ENCODE measurements at places on chromosomes 3 and 15. TPM values are rescaled to one million over a fixed set of nuclear protein-coding genes. Genes with fewer than 3 reads are reported as not detected.

Gene GPR15
- total RNA-seq = not detected

Gene C3orf49
- not detected for total RNA-seq

Gene IMPG2
- total RNA-seq = 0.05 TPM

Gene IVD
- 33.1 TPM for total RNA-seq

Gene ZNF445
- total RNA-seq = 4.8 TPM

Gene GOLGA6L10
- total RNA-seq = 1.6 TPM

Gene ACAD11
- total RNA-seq = 16.3 TPM

Gene A4GNT
- not detected for total RNA-seq

Gene DZIP1L
- total RNA-seq = 18.1 TPM

Gene MYZAP
- 2.6 TPM for total RNA-seq

Gene ZKSCAN7
- not detected for total RNA-seq

Gene SRP14
- 499 TPM for total RNA-seq

Gene NANOGP8
- total RNA-seq = 0.64 TPM

Gene SCN5A
- 0.03 TPM for total RNA-seq

Gene ACKR4
- total RNA-seq = 0.13 TPM

Gene MCF2L2
- total RNA-seq = 0.38 TPM

Gene SAMMSON
- 3.6 TPM for total RNA-seq

Gene SLC28A1
- total RNA-seq = not detected

Gene ALPK3
- 0.42 TPM for total RNA-seq

Gene GNAI2
- 151 TPM for total RNA-seq

Gene CRABP1
- not detected for total RNA-seq

Gene ABI3BP
- total RNA-seq = 2.6 TPM

Gene THPO
- not detected for total RNA-seq

Gene RLBP1
- 3.7 TPM for total RNA-seq

Gene ELP6
- 79.6 TPM for total RNA-seq

Gene PCLAF
- 59.8 TPM for total RNA-seq

Gene BTLA
- not detected for total RNA-seq

Gene TWF2
- 180 TPM for total RNA-seq

Gene SLC9C1
- total RNA-seq = 0.04 TPM

Gene FAH
- 33.3 TPM for total RNA-seq

Gene NR2E3
- total RNA-seq = 0.19 TPM

Gene CBLB
- total RNA-seq = 12.9 TPM

Gene PLCH1
- 0.29 TPM for total RNA-seq

Gene ZNF385D
- 1.9 TPM for total RNA-seq

Gene CCR4
- not detected for total RNA-seq

Gene PPARG
- 63.7 TPM for total RNA-seq

Gene GOLGA6B
- not detected for total RNA-seq

Gene IQGAP1
- total RNA-seq = 192 TPM

Gene KNG1
- not detected for total RNA-seq

Gene IL12A
- 14.2 TPM for total RNA-seq

Gene UNC13C
- 0.03 TPM for total RNA-seq

Gene SERINC4
- 0.08 TPM for total RNA-seq

Gene SPTSSB
- not detected for total RNA-seq

Gene RNU5B-1
- not detected for total RNA-seq

Gene ZXDC
- total RNA-seq = 31.6 TPM

Gene NMB
- total RNA-seq = 24.9 TPM

Gene C3orf20
- total RNA-seq = not detected

Gene ZCWPW2
- total RNA-seq = not detected

Gene KBTBD12
- not detected for total RNA-seq

Gene FAM162A
- total RNA-seq = 50.6 TPM

Gene C3orf85
- total RNA-seq = not detected

Gene PLS1
- 8.8 TPM for total RNA-seq

Gene DUOX2
- total RNA-seq = 0.08 TPM

Gene TRPC1
- total RNA-seq = 5.9 TPM

Gene PEAK1
- 13.2 TPM for total RNA-seq

Gene GABRR3
- total RNA-seq = not detected

Gene MORC1
- total RNA-seq = not detected

Gene CACNA2D2
- not detected for total RNA-seq

Gene NEDD4
- 38.7 TPM for total RNA-seq

Gene SAXO2
- total RNA-seq = not detected

All from A375 (cell line).